SIG-M5 (cell line): ENCODE measurements at places on chromosomes 11 and 22.

DNA sequence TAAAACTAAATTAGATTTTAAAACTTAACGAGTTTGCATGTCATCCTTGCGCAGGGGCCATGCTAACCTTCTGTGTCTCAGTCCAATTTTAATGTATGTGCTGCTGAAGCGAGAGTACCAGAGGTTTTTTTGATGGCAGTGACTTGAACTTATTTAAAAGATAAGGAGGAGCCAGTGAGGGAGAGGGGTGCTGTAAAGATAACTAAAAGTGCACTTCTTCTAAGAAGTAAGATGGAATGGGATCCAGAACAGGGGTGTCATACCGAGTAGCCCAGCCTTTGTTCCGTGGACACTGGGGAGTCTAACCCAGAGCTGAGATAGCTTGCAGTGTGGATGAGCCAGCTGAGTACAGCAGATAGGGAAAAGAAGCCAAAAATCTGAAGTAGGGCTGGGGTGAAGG is 10.6 kb downstream of the LIMK2 start:
- DNase-seq, result no peak

GRCh38 chr11:68004551-68005335 is 846 bp upstream of the UNC93B1 start:
- no peak for DNase-seq

- no peak for DNase-seq
These were observed 187.7 kb downstream of the EFCAB6 start for GRCh38 chr22:43624144-43624998.

DNA sequence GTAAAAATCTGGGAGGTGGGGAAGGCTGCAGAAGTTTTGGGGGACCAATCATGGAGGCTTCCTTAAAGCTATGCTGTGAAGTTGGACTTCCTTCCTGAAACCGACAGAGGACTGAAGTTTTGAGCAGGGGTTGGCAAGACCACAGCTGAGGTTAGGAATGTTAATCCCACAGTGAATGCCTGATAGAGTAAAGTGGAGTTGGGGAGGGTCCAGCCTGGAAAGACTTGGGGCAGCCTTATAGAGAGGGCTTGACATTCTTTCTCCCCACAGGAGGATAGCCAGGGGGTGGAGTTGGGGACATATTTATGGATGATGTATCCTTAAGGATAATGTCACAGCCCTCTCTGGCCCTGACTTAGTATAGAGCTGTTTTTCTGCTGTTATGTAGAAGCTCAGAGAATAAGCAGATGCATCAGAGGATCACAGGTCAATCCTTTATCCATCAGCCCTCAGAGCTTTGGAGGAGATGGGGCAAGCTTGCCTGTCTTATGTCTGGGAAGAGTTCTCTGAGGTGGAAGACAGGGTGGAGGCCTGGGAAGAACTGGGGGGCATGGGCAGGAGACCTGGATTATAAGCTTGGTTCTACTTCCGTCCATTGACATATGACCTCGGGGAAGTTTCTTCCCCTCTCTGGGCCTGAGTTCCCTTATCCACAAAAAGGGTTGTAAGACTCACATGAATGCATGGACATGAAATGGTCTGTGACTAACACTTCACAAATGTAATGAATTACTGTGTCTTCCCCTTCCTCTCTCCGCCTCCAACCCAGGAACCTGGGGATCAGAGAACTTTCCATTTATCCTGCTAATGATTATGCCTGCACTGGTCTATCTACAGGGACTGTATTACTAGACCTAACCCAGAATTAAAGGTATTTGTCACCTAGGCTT is 317.8 kb downstream of the MIAT start:
- no peak for DNase-seq

GRCh38 chr11:64670975-64671374 is 52.0 kb downstream of the NRXN2 start:
- no peak for DNase-seq

GRCh38 chr22:22928666-22929380 is 41.2 kb downstream of the IGLL5 start:
- peak; percentile 62 for DNase-seq

DNA sequence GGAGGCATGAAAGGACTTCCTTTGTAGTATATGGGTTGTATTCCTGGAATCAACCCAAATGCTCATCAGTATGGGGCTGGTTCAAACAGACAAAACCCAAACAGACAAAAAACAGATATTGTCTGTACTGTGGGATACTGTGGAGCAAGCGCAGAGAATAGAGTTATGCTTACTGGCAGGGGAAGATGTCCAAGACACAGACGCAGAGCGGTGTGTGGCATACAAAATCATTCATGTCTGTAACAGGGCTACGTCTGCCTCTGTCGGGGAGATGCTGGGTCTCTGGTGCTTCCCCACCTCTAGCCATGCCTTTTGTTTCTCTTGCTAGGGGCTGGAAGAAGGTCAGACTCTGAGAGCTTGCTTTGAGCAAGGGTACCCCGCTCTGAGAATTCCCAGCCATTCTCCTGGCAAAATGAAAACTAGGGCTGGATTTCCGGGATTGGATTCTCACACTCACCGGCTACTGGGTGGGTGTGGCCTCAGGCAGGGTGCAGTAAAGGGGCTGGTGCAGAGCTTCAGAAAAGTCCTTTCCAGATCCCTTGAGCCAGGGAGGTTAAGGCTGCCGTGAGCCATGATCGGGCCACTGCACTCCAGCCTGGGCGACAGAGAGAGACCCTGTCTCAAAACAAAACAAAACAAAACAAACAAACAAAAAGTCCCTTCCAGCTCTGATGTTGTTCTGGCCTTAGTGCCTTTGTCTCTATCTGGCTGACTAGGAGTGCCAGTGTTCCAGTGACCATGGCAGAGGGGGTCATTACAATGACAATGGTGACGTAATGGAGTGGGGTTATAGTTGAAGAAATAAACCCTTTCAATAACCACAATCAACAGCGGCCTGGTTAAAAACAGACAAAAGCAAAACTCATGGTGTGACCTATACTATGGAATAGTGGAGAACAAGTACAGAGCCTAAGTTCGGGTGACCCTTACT is 2.9 kb upstream of the ABCC8 start:
- DNase-seq, result no peak

DNA sequence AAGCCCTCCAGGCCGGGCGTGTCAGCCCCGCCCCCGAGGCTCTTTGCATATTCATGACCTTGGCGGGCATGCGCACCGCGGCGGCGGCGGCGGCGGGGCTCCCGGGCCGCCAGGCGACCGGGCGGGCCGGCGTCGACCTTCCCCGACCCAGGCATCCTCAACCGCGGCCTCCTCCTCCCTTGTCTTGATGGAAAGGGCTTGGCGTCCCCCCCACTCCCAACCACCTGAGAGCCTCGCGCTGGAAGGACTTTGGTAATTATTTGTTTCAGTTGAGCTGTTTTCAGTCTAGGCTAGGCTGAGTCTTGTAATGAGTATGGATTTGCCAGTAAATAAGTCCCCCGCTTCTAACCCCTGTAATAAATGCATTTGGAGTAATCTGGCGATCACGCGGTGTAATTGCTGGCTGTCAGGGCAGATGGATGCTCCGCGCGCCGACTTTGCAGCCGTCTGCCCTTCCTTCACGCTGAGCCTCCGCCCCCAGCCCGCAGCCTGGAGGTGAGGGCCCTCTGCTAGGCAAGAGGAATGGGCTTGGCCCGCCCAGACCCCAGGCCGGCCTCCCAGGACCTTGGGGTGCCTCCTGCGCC is 25.2 kb downstream of the FLRT1 start:
- DNase-seq, result no peak

DNA sequence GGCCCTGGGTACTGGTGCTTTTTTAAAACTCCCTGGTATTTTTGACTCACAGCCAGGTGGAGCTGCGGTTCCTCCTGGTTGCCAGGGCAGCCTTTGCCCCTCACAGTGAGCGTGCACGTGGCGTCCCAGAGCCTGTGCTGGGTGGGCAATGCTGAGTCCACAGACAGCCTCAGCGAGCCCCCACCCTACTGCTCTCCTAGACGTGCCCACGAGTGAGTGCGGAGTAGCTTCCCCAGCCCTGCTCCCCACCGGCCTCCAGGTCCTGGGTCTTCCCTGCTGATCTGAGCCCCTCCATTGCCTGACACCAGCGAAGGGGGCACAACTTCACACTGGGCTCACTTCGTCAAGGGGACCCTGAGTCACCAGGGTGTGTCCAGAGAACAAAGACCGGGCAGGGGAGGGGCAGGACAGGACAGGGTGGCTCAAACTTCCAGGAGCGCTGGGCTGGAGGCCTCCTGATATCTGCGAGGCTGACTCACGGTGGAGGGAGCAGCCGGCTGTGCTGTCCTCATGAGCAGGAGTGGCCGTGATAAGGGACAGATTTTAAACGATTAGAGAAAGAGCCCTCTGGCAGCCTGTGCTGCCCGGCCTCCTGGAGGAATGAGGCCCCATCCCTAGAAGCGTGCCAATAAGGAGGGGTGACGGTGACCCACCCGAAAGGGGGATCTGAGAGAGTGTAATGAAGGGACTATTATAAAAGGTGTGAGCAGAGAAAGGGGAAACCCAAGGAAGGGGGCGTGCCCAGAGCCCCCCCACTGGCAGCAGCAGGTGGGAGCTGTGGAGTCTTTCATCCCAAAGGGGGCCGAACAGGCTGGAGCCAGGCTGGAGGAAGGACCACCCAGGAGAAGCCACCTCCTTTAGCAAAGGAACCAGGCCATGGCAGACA is 129.3 kb upstream of the FGF3 start:
- no peak for DNase-seq

- no peak for DNase-seq
These were observed 510.4 kb downstream of the NELL1 start for GRCh38 chr11:21179770-21180169.

DNA sequence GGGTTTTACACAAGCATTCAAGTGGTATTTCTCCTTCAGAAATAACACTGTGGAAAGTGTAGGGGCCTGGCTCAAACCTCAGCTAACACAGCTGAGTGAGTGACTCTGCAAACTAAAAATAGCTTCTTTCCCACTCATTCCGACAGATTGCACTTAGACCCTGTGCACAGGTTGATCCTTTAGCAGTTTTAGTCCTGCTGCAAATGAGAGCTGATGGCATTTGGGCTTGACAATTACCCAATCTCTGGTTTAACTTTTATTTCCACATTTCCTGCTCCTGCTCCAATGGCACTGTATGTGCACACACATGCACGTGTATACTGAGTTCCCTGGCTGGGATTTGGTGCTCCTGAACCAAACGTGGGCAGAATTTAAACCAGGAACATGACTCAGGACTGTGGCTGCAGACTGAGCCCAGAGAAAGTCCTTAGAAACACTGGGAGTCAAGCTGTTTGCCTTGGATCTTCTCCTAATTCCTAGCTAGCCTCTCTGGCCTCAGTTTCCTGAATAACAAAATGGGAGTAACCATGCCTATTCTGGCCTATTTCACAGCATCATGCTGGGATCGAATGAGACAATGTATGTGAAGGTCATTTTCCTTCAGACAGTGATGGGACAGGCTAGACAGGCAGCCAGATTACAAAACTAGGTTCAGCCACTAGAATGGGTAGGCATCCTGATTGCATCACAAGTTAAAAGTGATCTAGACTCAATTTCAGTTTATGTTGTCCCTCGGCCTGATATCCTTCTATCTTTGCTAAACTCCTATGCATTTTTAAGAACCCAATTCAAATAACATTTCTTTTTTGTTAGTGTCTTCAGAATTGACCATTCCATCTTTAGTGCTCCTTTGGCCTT is 58.2 kb downstream of the SERGEF start:
- DNase-seq, result no peak

GRCh38 chr11:71372693-71373657 is 75.2 kb downstream of the DHCR7 start:
- DNase-seq, result no peak

DNA sequence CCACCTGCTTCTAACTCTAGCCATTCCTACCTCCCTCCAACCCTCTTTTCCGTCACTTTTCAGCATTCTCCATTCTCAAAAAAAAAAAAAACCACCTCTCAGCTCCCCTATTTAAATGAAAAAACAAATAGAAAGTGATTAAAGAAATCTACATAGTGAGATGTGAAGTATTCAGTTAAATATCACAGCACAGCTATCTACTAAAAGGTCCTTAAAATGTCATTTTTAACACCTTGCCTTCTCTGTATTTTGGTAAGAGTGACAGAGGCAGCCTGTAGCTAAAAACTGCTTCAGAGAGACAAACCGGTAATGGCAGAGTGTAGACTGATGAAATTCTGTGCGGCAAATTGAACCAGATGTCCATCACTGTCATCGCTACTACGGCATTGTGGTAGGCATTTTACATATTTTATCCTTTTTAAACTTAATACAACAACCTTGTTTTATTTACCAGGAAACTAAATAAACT is 346 bp upstream of the ALG9 start:
- no peak for DNase-seq

DNA sequence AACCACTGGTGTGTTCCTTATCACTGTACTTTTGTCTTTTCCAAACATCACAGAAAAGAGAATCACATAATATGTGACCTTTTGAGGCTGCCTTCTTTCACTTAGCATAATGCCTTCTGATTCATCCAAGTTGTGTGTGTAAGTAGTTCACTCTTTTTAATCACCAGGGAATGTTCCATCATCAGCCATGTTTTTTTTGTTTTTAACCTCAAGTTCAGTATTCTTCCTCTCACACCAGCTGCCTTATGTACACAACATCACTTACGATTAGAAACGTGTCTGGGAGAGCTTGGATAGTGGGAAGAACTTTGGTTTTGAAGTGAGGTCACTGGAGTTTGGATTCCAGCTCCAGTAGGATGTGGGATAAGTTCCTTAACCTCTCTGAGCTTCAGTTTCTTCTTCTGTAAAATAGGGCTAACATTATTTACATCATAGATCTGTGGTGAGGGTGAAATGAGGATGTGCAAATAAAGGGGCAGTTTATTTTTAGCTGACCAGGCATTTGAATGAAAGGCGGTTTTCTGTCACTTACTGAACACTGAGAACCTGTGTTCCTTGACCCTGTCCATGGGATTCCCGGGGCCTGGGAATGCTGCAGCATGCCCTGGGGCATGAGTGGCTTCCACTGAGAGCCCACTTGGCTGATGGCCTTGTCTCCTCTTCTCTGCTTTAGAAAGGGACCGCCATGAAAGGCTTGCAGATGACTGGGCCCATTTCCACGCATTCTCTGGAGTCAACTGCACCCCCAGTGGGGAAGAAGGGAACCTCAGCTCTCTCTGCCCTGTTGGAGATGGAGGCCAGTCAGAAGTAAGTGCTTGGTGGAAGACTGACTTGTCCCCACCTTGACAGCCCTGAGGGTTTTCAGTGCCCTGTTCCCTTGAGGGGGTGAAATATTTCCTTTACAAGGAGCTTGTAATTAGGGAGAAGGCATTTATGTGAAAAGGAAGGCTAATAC is 92.6 kb downstream of the DEPDC5 start:
- no peak for DNase-seq

GRCh38 chr11:10377183-10377582 is 72.3 kb downstream of the ADM start:
- no peak for DNase-seq

DNA sequence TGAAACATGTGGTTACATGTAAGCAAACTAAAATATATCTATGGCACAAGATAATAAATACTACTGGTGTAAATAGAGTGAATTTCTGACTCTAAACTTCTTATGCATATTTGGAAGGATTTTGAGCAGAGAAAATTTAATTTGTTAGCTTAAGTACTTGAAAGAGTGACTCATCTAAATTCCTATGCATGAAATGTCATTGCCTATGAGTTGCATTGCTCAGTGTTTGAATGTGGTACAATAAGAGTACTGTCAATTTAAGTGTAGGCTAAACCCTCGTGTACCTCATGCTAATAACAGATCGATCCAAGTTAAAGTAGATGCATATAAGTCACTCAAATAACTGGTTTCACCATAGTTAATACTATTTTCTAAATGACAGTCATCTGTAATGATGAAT is 5.3 kb upstream of the CARD18 start:
- no peak for DNase-seq
